ENCODE measurements at places on chromosomes 5 and 9.

- DNase-seq: no peak
Observed at GRCh38 chr5:36698031-36698430, 91.6 kb downstream of the SLC1A3 start.

DNA sequence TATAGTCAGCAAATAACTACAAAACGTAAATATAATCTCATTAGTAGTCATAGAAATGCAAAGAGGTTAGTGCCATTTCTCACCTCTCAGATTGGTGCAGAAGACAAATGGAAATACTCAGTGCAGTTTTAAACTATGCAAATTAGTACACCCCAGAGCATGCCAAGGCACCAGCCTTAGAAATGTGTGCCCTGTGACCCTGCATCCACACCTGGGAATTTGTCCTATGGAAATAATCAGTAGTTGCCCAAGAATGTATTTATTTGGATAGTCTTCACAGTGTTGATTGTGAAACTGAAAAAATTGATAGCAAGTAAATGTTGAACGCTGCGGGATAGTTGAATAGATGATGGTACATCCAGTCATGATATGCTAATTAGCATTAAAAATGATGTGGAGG is 152.7 kb downstream of the KDM4C start:
- DNase-seq: no peak

GRCh38 chr5:89275066-89275855 is 392.3 kb upstream of the MEF2C start:
- DNase-seq: no peak

GRCh38 chr5:40841068-40841805 is at the start of gene CARD6:
Gene CARD6, plus strand, starts transcription at chr5:40841367. Its CDS starts 16 bp downstream, at chr5:40841383.
- peak; percentile 32 for DNase-seq

GRCh38 chr9:122126331-122127261 is 33.0 kb downstream of the NDUFA8 start:
- DNase-seq: no peak

DNA sequence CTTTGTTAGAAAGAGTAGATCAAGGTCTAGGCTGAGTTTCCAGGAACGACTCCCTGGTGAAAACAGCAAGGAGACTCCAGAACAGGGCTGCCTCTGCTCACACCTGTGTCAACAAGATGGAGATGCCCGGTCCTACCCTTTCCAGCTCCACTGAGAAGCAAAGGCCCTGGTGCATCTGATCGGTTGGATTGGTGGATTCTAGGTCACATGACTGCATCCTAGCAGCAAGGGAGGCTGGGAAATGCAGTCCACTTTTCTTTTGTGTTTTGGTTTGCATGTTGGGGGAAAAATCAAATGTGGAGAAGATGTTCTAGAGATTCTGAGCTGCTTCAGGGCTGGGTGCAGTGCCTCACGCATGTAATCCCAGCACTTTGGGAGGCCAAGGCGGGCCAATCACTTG is 82.0 kb upstream of the TRIO start:
- no peak for DNase-seq

DNA sequence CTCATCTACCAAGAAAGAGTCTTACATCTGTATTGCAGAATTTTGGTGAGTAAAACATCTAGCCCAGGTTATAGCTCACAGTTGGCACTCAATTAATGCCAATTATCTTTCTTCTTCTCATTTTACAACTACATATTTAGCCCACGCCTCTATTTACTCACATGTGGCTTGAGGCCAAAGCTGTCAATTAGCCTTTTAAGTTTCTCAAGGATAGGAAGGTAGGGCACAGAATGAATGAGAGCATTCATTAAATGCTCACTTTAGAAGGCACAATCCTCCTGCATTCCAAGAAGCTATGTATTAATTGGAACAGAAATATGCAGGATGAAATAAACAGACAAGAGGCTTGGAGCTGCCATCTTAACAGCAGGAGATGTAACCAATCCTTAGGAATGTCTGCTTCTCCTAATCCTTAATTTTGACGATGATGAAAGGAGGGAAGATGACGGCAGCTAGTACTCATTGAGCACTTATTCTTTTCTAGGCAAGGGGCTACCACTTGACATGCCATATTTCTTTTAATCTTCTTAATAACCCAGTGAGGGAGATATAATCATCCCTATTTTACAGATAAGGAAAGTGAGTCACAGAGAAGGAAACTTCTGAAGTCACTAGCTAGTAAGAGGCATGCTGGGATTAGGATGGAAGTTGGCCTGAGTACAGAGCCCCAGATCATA is 30.8 kb upstream of the PANK3 start:
- DNase-seq: no peak

- DNase-seq: no peak
Observed at GRCh38 chr9:38288502-38288901, 104.0 kb upstream of the ALDH1B1 start.

DNA sequence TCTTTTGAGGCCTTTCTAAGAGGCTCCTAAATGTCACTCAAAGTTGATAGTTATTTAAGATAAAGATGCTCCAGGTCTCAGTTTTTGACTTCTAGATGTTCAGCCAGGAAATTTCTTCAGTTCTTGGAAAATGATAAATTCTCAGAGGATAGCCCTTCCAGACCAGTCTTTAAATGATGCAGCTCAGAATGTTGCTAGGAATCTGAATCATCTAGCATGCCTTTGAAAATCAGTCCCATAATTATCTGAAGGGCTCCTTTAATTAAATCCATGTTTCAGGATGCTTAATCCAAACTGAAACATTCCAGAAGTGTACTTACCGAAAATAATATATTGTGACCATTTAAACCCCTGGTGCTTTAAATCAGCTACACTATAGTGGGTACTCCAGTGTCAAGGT is 107.5 kb upstream of the FBN2 start:
- no peak for DNase-seq

Measured in SIG-M5 (cell line).